CD4-positive, alpha-beta T cell treated with Interleukin-10 for 1 hour (primary cell): ENCODE measurements at places on chromosomes 11 and 22.

GRCh38 chr11:121467471-121467870 lies 14.7 kb upstream of the SORL1-AS1 start:
- no peak for DNase-seq

DNA sequence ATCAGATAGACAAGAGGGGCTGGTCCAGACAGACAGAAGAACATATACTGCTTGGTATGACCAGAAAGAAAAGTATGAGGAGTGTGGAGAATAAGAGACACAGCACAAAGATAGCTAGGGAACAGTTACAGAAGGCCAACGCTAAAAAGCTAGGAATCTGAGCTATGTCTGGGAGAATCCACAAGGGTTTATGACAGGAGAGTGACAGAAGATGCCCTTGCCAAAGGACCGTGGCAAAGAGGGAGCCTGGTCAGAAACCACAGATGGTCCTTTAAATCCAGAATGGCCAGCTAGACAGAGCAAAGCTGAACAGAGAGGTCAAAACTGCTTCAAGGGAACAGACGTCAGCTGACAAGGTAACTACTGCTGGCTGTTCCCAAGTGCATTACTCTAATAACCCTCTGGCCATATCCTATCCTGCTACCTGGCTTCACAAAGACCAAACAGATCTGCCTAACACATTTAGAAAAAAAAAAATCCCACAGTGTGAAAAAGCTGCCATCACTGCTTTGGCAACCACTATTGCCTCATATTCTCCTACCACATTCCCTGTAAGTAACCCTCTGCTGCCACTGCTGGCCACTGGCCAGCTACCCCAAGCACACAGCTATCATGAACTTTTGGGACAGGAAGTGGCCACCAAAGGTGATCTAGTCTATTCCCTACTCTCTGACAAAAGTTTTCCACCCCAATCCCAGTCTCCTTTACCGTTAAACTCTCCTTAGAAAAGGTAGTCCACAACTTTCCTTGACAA lies 7.3 kb downstream of the SERGEF start:
- no peak for DNase-seq

GRCh38 chr11:22808571-22809197 lies 20.9 kb downstream of the SVIP start:
- DNase-seq, result no peak

DNA sequence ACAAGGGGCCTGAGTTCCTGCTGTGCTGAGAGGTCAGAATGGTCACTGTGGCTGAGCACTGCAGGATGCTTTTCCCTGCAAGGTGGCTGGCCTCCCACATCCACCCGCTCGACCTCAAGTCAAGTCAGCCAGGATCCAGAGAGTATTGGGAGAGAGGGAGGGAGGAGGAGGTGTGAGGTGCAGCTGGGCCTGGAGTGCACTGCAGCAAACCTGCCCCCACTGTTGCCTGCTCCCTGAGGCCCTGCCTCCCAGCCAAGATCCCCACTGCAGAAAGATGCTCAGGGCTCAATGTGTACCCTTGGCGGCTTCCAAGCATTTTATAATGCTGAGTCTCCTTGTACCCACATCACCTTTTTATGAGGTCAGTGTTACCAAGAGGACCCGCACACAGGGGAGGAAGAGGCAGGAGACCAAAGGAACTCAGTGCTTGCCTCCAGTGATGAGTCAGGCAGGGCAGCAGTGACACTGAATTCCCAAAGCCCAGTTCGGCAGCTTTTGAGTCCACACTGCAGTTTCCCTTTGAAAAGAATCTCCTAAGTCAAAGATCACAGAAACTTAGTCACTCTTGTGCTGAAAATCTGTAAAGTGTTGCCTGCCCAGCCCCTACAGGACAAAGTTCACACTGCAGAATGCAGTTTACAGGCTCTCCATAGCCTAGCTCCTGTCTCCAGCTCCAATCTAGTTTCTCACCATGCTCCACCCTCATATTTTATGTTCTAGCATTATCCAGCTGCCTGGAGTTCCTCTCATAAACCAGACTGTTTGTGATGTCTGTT lies 3.1 kb downstream of the ENDOD1 start:
- DNase-seq, result peak; percentile 31
